ENCODE measurements at places on chromosomes 3 and 15.
A peak's percentile ranks its signal among the peaks of the same experiment; 100 is the strongest.

DNA sequence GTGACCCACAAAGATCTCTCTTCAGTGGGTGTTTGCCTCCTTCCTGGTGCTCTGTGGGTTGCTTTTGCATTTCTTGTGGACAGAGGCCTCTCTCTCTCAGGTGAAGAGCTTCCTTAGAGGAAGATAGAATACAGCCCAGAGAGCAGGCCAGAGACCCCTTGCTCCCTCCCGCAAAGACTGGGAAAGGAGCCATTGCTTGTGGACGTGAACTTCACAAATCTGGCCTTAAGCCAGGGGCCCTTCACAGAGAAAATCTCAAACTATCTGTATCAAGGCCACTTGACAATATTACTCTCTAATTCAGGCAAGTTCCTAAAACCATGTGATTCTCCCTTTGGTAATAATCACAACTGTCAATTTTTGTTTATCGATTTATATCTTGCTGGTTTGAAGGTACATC is 30.4 kb upstream of the CLK3 start:
- no peak for DNase-seq

GRCh38 chr3:85077018-85077417 is 118.2 kb downstream of the CADM2 start:
- DNase-seq: no peak

DNA sequence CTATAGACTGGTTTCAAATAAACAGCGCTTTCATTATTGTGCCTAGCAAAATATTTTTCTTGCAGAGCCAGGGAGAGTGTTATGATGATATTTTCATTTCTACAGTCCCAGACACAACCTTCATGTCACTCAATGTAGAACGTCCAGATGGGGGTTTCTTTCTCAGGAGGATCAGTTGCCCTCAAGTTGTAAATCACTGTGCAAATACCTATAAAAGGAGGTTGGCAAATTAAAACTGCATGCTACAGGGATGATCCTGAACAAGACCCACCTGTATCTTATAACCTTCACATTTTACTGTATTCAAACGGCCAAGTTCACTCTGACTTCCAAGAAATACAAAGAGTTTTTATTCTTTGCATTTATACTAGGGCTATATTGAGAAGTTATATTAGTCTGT is 486.0 kb downstream of the EDEM1 start:
- DNase-seq: no peak

- DNase-seq: no peak
Measured at GRCh38 chr15:80584561-80584964, 110.5 kb upstream of the ABHD17C start.

GRCh38 chr15:24899795-24900194 is 55.0 kb upstream of the SNRPN start:
- no peak for DNase-seq

- DNase-seq: no peak
Measured at GRCh38 chr3:34229876-34230275, 431.4 kb downstream of the PDCD6IP start.

- DNase-seq: no peak
Measured at GRCh38 chr3:9298236-9298635, 48.8 kb upstream of the SRGAP3 start.

DNA sequence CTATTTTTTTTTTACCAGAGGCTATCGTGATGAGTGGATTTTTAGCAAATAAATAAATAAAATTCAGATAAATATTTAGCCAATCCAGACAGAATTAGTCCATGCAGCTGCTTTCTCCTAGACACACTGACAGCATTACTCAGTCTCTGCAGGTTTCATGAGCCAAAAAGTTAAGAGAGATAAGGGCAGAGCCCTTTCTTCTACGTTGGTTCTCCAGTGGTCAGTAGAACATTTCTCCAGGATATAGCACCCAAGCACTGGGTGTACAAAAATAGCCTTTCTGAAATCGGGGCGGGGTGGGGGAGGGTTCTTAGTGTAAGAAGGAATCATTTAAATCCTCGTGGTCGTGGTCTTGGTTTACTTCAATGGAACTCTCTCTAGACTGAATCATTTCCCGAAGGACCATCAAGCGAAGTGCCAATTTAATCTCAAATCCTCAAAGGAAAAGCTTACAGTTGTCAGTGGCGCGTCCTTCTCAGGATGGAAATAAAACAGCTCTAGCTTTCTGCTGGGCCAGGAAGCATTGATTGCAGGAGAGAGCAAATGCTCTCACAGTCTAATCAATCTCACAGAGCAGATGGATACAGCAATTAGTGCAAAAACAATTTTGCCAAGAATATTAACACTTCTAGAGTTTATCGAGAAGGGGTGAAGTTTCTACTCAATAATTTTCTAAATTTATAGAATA is 86.2 kb downstream of the SATB1 start:
- DNase-seq: no peak

- DNase-seq: peak; percentile 1
Measured at GRCh38 chr3:129829640-129830039, 63.9 kb downstream of the TMCC1 start.

DNA sequence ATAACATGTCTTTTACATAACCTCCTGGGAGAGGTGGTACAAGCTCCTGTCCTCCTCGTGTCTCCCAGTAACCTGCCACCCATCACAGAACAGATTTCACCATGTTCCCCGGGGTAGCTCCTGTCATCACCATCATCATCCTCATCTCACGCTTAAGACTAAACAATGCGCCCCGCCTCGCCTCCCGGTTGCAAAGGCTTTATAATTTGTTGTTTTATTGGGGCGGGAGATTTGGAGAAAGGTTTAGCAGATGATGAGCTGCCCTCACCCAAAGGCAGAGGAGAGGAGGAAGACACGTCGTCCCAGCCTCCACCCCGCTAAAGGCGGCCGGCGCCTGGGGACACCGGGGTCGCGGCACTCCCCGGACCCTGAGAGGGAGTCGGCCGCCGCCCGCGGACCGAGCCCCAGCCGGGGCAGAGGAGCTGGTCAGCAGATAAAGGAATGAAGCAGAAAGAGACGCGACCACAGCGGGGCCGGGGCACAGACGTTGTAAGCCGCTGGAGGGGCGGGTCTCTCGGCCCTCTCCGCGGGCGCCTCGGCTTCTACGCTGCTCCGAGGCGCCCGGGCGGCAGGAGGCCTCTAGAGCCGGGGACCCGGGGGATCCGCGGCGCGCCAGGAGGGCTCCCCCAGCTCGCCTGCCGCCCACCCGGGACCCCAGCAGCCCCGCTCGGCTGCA is 589 bp downstream of the HERC1 start:
- no peak for DNase-seq

GRCh38 chr3:67863869-67864268 is 209.5 kb upstream of the SUCLG2 start:
- no peak for DNase-seq

DNA sequence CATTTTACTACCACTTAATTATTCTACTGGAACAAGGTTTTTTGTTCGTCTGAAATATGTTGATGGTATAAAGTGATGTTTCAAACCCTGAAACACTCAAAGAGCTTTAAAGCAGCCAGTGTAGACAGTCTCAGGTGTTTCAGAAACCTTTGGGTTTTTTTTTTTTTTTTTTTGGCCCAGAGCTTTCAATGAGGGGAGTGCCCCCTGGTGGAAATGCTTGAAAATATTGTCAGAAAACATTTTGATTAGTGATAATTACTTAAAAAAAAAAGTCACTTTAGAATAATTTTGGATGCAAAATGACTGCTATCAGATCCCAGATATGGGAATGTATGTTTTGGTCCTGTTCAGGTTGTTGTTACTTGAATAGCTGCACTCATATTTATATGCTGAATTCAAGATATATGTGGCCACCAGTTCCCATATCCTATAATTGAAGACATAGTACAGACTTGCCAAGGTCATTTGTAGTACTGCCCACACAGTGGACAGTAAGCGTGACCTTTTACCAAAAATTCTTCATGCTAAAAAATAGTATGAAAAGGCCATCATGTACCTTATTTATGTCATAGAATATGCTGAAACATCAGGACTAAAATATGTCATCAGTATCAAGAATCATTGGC is 35.9 kb downstream of the SATB1 start:
- DNase-seq: no peak

DNA sequence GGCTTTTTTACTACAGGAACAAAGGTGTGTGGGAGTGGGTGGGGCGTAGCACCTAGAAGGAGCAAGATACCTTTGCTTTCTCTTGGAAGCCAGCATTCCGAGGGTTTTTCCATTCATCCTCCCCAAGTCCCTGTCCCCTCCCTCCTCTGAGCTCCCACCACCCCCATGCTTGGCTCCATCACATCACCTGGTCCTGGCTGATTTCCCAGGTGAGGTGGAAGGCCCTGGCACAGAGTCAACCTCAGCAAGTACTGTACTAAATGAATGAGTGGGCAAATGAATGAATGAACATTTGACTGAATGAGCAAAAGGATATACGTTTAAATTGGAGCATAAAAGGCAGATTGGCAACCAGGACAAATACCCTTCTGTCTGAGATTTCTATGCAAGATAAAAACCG is 45.4 kb downstream of the DZIP1L start:
- DNase-seq: no peak

GRCh38 chr3:22216601-22217000 is 465.6 kb upstream of the ZNF385D start:
- no peak for DNase-seq

DNA sequence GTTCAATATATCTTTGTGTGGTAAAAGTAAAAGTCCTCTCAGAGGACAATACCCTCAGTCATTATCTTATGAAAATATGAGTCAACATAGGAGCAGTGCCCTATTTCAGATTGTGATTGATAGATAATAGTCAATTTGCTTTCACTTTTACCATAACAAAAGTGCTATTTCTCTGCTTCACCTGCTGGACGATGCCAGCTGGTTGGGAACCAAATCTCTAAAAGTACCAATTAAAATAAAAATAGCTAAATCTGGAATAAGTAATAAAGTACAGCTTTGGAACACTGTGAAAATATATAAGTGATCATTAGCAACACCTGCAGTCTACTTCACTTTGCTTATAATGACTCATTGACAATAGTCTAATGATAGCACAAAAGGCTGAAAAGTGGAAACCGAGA is 390.3 kb upstream of the AGTR1 start:
- DNase-seq: no peak

DNA sequence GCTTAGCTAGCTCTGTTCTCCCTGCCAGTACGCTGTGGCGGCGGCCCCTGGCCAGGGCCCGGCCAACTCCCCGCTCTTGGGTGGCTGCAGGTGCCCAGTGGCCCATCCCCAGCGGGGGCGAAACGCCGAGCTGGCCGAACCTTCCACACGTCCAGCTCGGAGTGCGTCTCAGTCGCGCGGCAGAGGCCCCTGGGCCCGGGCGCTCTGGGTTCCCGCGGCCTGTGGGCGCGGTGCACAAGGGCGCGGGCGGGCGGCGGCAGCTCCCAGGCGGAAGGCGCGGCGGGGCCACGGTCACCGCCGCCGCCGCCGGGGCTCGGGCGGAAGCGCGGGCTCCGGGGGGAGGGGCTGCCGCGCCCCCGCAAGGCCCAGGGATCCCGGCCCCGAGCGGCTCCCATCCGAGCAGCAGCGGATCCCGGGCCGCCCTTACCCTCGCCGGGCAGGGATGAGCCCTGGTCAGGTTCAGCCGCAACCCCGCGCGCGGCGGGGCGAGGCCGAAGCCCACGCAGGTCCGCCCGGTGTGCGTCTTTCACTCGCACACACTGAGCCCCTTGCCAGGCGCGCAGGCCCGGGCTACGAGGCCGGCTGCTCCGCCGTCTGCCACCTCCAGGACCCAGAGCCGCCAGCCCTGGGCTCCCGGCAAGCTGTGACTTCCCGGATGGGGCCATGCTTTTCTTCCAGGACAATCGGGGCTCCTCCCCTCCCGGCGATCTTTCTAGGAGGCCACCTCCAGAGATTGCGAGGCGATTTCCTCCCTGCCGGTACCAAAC is 54.2 kb downstream of the CCDC54 start:
- peak; percentile 15 for DNase-seq

DNA sequence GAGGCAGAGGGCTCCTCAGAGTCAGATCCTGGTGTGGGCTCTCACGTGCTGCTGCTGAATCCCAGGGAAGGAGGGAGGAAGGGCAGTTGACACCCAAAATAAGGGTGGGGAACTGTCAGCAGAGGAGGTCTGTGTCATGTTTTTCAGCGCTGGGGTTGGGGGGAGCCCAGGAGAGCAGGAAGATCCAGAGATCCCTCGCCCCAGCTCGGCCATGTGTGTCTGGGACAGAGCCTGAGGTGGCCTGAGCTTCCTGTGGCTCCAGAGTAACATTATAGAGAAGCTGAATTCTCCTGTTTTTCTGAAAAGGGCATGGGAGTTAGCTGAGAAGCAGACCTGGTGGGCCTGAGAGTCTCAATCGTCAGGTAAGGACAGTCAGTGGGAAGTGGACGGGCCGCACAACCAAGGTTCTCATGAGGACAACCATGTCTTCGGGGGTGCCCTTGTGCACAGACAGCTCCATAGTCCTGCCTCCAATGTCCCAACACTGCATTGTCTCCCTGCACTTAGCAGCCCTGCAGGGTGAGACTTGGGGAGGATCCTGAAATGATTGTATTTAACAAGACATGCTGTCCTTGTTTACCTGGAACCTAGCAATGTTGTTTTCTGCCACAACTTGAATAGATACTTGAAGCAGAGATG is 18.4 kb downstream of the UMPS start:
- DNase-seq: no peak

GRCh38 chr3:114043205-114043604 is 13.1 kb downstream of the CCDC191 start:
- no peak for DNase-seq
